ENCODE measurements at places on chromosomes 11 and 22.
A peak's percentile ranks its signal among the peaks of the same experiment; 100 is the strongest.

GRCh38 chr11:71215425-71215965, 36.9 kb downstream of the SHANK2 start:
- no peak for DNase-seq

- DNase-seq: no peak
Measured at GRCh38 chr22:34308101-34308500, 387.8 kb upstream of the LARGE1 start.

GRCh38 chr22:37273846-37274225, 8.5 kb upstream of the CYTH4 start:
- no peak for DNase-seq

DNA sequence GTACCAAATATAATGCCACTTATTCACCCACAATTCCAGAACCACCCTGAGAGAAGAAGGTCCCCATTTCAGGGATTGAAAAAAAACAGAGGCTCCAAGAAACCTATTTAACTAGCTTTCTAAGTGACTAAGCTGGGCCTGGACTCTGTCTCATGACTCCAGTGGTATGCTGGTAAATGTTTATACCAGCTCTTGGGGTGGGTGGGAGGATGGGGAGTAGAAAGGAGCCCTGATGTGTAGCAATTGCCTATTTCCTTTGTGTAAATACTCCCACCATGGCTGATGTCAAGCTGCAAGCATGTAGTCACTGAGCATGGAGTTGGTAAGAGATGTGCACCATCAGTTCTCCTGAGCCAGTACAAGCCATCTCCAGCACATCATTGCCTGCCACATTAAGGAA, 2.8 kb downstream of the PRG3 start:
- no peak for DNase-seq

GRCh38 chr22:10741210-10741609, 4786.8 kb upstream of the OR11H1 start:
- DNase-seq: no peak

- DNase-seq: no peak
Measured at GRCh38 chr11:100927579-100927978, 202.0 kb downstream of the PGR start.

DNA sequence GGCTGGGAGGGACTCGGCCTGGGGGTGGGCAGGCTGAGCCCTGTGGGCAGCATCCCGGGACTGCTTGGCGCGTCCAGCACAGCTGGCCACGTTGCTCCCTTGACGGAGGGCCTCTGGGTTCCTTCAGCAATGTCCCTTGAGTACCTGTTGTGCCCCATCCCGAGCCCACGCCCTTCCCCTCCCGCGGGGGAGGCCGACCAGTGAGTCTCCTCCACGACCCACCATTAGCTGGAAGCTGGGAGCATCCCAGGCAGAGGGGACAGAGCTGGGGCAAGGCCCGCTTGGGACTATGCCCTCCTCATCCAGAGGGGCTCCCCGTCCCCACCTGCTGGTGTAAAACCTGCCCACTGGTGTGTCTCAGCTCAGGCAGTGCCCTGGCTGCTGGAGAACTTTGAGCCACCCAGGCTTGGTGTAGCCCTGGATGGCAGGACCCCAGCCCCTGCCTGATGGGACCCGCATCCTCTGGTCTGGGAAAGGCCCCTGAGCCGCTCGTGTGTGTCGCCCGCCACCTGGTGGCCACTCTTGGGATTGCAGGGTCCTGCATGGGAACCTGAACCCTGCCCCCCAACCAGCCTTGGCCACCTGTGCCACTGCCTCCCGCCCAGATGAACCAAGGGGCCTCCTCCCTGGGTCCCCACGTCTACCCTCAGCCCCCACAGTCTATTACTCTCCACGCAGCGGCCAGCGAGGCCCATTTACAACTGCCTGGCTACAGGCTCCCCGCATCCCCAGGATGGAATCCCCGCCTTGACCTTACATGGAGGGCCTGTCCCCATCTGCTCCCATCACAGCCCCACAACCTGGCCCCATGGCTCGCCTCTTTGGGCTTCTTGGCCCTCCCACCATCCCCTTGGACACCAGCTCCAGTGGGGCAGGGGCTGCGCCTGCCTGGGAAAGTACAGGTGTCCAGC, 16.6 kb upstream of the ARHGAP8 start:
- DNase-seq: peak; percentile 50

GRCh38 chr22:32494971-32495370, 20.4 kb downstream of the FBXO7 start:
- DNase-seq: no peak

- no peak for DNase-seq
Measured at GRCh38 chr11:1121331-1121812, 36.4 kb upstream of the MUC5AC start.

DNA sequence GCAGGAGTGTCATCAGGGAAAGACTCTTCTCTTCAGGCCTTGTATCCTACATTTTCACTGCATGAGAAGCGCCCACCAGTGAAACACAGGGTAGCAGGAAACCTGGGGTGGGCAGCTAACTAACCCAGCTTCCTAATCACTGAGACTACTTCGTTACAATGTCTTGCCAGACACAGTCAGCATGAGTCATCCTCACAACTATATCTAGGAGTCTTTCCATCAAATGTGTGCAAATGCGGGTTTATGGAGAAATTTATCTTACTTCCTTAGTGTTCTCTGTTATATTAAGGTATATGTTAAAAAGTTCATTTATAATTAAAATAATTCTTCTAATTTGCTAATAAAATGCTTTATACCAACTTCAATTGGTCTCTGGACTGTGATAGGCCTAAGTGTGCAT, 79.9 kb upstream of the RAB1B start:
- DNase-seq: no peak

DNA sequence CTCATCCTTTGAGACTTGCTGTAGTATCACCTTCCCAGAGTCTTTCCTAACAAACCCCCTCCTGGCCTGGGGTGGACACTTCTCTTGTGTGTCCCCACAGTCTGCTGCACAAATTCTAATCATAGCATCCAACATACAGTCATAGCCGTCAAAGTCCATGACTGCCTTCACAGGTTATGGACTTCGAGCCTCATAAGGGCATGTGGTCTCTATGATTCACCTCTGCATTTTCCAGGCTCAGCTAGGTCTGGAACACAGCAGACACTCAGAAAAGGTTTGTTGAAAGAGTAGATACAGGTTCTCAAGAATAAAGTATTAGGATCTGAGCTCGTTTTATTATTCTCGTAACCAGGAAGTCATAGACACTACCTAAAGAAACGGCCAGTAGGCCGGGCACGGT, 13.2 kb upstream of the SCUBE2 start:
- DNase-seq: no peak

- no peak for DNase-seq
Measured at GRCh38 chr11:62512961-62513360, 33.6 kb downstream of the AHNAK start.

DNA sequence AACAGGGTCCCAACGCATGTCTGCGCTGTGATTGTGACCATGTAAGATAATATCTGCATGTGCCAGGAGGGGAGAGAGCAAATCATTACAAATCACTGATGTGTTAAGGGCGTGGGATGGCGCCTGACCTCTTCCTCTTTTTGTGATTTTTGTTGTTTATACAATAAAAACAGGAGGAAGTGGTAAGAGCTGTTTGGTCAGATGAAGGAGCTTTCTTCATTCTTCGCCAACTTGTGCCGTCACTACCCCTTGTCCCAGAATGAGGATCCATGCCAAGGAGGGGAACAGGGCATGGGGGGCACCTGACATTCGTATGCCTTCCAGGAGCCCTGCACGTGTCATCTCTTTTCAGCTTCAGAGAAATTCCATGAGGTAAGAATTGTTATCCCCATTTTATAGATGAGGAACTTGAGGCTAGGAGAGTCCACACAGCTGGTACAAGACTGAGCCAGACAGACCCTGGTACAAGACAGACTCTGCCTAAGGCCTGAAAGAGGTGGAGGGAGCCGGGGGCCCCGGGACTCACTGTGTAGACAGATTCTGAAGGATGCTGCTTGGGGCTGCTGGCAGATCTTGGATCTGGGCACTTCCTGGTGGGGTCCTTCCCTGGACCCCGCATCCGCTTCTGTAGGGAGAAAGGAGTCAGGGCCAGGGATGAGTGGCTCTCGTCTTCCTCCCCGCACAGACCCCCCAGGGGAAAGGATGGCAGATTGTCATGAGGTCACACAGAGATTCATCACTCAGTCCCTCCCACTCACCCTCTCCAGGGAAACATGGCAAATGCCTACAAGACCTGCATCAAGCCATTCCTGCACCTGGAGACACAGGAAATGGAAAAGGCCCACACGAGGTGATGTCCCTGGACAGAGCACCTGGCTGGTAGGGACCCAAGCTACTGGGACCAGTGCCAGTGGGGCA, 34.6 kb downstream of the NFAM1 start:
- DNase-seq: no peak

- no peak for DNase-seq
Measured at GRCh38 chr11:85647078-85647477, 689 bp upstream of the TMEM126A start.

DNA sequence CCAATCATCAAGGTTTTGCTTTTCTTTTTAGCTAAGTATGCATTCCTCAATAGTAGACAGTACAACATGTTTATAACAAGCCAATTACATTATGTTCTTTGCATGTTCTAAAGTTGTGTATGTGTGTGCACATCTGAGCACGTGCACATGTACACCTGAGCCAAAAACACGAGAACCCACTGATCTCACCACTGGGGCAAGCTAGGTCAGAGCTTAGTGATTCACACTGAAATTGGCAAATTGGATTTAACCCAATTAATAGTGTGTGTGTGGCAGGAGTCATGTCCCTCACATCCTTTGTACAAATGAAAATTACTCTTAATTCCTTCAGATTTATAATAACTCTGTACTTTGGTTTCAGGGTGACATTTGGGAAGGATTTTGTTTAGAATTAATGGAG, 145.7 kb upstream of the TEAD1 start:
- no peak for DNase-seq

DNA sequence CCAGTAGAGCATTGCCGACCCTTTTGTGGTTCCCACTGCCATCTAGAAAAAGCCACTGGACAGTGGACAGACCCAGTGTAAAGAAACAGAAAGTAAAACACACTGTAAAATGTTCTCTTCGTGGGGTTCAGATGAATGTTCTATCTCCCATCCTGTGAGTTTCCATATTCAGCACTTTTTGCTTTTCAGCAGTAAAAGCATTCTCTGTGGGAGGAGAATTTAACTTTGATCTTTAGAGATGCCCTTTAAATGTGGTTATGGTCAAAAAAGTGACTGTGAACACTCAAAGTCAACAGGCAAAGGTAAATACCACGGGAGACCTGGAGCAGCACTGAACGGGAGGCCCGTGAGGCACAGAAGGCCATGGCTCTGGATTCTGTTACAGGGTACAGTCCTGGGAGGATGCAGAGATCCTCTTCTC, 53.9 kb downstream of the FLI1 start:
- DNase-seq: no peak
